ENCODE measurements at places on chromosomes 13 and 19. TPM values are rescaled to one million over a fixed set of nuclear protein-coding genes. Genes with fewer than 3 reads are reported as not detected.
A peak's percentile ranks its signal among the peaks of the same experiment; 100 is the strongest.

Gene TUBB4A
- total RNA-seq, result 0.83 TPM

DNA sequence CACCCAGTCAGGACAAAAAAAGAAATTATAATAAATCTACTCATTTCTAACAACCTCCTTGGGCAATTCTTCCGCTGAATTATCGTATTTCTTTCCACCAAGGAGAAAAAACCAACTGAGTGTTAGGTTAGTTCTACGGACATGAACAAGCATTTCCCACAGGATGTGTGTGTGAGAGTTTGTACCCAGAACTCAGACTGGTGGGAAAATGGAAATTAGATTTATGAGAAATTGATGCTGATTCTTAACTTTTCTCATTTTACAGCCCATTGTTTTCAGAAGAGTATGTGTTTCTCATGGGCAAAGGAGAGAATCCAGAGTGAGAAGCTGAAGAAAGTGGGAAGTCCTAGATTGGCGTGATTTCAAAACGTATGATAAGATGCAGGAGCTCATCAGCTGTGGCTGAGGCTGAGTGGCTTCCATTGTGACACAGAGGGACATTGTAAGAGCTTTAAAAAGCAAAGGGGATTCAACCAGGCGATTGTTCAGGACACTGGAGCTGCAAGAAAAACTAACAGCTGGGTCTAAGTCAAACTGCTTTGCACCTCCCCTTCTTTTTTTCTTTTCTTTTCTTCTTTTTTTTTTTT is 184.7 kb upstream of the ARGLU1 start:
- H3K4me3 ChIP-seq, result no peak overlapping the region
- no peaks in the 10 kb centered on the region for H3K27me3 ChIP-seq
- no peaks in the 10 kb centered on the region for H3K4me1 ChIP-seq

DNA sequence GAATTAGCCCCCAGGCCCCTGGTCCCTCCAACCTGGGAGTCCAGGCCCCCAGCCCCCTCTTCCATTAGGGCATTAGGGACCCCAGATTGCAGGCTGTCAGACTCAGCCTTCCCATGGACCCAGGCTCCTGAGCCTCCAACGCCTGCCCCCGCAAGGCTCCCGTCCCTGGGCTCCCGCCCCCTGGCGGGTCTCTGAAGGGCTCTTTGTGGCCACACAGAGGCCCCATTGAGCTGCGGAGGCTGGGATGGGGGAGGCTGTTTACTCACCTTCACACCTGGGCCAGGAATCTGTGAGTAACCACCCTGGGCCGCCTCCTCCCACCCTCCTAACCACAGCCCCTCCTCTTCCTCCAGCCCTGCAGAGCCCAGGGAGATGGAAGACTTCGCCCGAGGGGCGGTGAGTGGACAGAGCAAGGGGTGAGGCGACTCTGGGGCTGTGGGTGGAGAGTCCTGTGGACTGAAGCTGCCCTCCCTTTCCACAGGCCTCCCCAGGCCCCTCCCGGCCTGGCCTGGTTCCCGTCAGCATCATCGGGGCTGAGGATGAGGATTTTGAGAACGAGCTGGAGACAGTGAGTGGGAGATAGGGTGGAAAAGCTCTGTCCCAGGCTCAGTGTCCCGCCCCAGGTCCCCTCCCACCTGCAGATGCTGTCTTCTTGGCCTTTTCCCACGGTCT is 4.9 kb downstream of the ARHGEF1 start:
- no peak overlapping the region for H3K4me3 ChIP-seq
- H3K27me3 ChIP-seq, result no peaks in the 10 kb centered on the region
- peaks cover 5% of the 10 kb centered on the region for H3K36me3 ChIP-seq
- H3K27ac ChIP-seq, result peak overlapping the region; percentile 74
- H3K4me1 ChIP-seq, result peaks cover 35% of the 10 kb centered on the region

Gene AMER2
- total RNA-seq, result not detected

Gene GIPC3
- not detected for total RNA-seq
